Activated T-helper 2 cell treated with anti-CD3 and anti-CD28 coated beads, Interferon-gamma antibody, Interleukin-2, Interleukin-4, amounts not matched to agents 10 μg/mL and 5 μg/mL and 100 μg/mL, durations not matched to agents 14 hours and 24 hours and 36 hours (primary cell): ENCODE measurements at places on chromosomes 3 and 15. TPM values are rescaled to one million over a fixed set of nuclear protein-coding genes. Genes with fewer than 3 reads are reported as not detected.

- DNase-seq: no peak
These were observed 32.8 kb downstream of the TMEM212 start for GRCh38 chr3:171875923-171876412.

- no peak for DNase-seq
These were observed 41.3 kb downstream of the CA12 start for GRCh38 chr15:63340353-63340752.

The FEZF2 gene
- not detected in 2 replicates for total RNA-seq

- no peak for DNase-seq
These were observed 87.8 kb downstream of the RYR3 start for GRCh38 chr15:33398555-33398954.

DNA sequence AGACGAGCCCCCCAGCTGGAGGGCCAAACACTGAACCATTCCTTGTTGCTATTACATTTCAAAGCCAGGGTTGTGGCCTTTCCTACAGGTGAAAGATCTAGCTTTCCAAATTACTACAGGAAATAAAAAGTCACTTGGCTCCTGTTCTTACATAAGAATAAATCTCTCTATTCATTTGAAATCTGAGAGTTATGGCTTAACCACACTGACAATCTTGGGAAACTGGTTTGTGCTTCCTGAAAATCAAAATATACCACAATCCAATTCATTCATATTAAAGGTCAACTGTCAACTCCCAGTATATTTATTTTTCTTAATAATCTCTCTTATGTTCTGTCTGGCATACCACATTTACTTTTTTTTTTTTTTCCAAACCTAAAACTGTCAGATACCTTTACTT, 103.7 kb upstream of the LMOD3 start:
- no peak for DNase-seq

GRCh38 chr3:4824926-4825325, 154.3 kb upstream of the BHLHE40 start:
- DNase-seq: no peak

The NT5DC2 gene
- 77.9 and 88.4 TPM in 2 replicates for total RNA-seq
